ENCODE measurements at places on chromosomes 2 and 18. TPM values are rescaled to one million over a fixed set of nuclear protein-coding genes. Genes with fewer than 3 reads are reported as not detected.

DNA sequence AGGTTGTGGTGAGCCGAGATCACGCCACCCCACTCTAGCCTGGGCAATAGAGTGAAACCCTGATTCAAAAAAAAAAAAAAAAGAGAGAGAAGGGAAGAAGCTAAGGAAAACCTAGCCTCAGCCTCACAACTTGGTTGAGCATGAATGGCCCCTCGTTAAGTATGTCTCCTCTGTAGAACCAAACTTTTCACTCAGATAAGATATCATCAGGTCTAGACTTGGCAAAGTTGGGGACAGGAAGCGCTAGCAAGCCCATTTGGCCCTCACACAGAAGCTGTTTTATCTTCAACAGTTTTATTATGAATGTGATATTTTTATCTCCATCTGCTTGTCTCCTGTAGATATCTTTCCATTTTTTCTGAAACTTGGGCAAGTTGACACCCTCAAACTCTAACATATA, 3.5 kb upstream of the ASXL2 start:
- no peak for ATAC-seq

GRCh38 chr2:202361108-202361507, 15.0 kb upstream of the BMPR2 start:
- no peak for ATAC-seq

GRCh38 chr18:67319109-67319508, 197.4 kb downstream of the DSEL start:
- ATAC-seq: peak; percentile 58

DES gene
- total RNA-seq: 0.33 TPM

VIT gene
- total RNA-seq: not detected

SAG gene
- 0.92 TPM for total RNA-seq

OSBPL6 gene
- 10.7 TPM for total RNA-seq

FTCDNL1 gene
- total RNA-seq: 3.7 TPM

CDH19 gene
- 3.4 TPM for total RNA-seq

GRCh38 chr2:169637620-169638019, 53.5 kb downstream of the PPIG start:
- no peak for ATAC-seq

CEP192 gene
- 25.4 TPM for total RNA-seq

Measured in motor neuron (in vitro differentiated cells).